ENCODE measurements at places on chromosomes 6 and 20.

- DNase-seq, result no peak
These were observed 26.9 kb downstream of the TFAP2B start for GRCh38 chr6:50845499-50846143.

GRCh38 chr6:42117843-42118161 is 24.6 kb downstream of the C6orf132 start:
- no peak for DNase-seq

DNA sequence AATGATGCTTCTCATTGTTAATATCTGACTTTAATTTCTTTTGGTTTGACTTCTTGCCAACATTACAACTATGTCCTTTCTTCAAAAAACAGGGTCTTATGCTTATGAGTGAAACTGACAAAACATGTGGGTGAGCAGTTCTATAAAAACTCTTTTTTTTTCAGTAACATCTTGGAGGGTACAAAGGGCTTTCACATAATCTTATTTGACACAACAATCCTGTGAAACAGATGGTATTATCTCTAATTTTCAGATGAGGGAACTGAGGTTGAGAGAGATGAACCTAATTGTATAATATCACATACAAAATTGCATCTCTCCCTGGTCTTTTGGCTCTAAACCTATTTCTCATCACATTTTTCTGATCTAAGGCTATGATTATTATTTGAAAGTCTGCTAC is 38.3 kb downstream of the MAPK14 start:
- DNase-seq, result no peak

- DNase-seq, result no peak
These were observed 109.9 kb downstream of the GFRAL start for GRCh38 chr6:55437141-55437540.

DNA sequence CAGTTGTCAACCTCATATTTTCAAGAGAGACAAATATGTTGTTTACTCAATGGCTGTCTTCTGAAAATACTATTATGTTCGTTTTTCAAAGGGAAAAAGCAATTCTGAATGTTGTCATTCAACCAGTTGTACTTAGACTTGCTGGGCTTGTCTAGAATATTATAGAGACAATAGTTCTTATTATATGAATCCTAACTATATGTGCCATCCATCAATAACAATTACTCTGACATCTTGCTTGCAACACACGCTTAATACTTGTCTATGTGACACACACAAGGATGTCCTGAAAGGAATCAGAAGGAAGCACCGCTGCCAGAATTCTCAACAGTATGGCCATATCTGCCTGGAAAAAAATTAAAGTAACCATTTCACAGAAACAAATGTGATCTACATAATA is 283.3 kb upstream of the NRSN1 start:
- DNase-seq, result no peak

DNA sequence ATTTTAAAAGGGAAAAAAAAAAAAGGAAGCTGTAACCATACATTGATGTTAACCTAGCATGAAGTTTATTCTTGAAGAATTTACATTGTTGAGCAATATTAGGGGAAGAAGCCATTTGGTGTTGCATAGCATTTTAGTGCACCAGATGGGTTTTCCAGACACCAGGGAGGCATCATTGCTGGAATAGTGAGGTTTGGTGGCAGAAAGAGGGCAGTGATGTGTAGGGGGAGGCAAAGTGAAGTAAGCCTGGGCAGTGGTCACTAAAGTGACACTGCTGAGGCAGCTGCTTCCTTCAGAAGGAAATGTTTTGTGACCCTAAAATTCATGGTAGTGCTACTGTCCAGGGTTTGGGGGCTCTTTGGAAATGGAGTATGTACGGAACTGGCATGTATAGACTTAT is 2.6 kb downstream of the TOMM6 start:
- no peak for DNase-seq

- no peak for DNase-seq
These were observed 17.0 kb upstream of the MRS2 start for GRCh38 chr6:24385536-24386269.

DNA sequence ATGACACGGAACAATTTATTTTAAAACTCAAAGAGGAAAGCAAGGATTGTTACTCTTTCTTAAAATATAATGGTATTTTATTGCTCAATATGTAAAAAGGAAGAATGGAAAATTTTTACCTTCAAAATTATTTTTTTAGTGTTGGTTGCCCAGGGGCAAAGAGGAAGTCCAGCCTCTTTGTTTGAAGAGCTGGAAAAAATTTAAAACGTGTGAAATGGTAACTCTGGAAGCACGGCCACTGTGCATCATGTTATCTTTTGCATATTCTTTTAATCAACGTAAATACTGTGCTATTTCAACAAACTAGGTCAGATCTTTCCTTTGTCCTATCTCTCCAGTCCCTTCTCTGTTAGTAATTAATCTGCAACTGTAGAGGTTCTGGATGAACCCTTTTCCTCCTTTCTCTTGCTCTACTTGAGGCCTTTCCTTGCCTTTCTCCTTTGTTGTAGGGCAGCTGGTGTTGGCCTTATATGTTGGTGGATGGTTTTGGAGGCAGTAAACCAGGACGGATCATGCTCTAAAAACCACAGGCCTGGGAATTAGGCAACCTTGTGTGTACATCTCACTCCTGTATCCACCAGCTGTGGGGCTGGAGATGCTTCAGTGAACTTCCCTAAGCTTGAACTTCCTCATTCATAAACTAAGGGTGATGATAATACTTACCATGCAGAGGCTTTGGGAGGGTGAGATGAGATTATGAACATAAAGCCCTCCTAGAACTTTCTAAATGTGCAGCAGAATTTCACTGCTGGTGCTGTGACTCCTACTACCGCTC is 143.3 kb downstream of the PRL start:
- no peak for DNase-seq

DNA sequence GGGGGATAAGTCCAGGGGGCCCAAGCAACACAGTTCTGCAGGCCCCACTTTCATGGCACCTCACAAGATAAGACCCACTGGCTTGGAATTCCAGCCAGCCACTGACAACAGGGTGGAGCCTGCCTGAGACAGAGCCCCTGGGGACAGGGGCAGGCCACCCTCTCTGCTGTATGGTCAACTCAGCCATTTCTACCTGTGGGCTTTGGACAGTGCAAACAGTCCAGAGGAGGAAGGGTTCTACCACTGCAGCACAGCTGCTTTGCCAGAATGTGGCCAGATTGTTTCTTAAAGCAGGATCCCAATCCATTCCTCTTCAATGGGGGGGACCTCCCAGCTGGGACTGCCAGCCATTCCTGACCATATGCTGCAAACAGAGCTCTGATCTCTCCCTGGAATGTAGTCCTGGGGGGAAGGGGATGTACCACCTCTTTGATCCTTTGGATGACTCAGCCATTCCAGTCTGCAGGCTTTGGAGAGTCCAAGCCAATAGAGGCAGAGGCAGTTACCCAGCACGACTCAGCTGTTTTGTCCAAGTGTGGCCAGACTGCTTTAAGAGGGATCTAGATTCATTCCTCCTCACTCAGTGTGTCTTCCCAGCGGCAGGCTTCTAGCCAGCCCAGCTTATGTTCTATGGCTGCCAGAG is 842.2 kb downstream of the EPHA7 start:
- no peak for DNase-seq

GRCh38 chr6:5670811-5671561 is 335.7 kb downstream of the NRN1 start:
- DNase-seq, result no peak

GRCh38 chr6:141510803-141511202 is 621.9 kb upstream of the GJE1 start:
- no peak for DNase-seq

- DNase-seq, result no peak
These were observed 13.5 kb downstream of the NCR2 start for GRCh38 chr6:41348934-41349333.

DNA sequence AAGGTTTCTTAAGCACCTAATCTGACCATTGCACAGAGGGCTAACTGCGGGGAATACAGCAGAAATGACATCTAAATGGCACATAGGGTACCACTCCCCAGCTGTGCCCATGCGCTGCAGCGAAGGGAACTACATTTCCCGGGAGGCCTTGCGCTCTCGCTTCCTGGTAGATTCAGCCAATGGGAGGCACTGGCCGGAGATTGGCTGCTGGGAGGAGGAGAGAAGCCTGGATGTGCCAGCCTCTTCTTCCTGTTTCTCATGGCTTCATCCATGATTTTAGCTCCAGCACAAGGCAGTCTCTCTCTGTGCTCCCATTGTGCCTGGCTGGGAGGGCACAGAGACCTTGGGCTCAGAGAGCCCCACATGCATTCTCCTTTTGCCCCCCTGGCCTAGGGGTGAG is 101.7 kb upstream of the FOXA2 start:
- DNase-seq, result no peak

DNA sequence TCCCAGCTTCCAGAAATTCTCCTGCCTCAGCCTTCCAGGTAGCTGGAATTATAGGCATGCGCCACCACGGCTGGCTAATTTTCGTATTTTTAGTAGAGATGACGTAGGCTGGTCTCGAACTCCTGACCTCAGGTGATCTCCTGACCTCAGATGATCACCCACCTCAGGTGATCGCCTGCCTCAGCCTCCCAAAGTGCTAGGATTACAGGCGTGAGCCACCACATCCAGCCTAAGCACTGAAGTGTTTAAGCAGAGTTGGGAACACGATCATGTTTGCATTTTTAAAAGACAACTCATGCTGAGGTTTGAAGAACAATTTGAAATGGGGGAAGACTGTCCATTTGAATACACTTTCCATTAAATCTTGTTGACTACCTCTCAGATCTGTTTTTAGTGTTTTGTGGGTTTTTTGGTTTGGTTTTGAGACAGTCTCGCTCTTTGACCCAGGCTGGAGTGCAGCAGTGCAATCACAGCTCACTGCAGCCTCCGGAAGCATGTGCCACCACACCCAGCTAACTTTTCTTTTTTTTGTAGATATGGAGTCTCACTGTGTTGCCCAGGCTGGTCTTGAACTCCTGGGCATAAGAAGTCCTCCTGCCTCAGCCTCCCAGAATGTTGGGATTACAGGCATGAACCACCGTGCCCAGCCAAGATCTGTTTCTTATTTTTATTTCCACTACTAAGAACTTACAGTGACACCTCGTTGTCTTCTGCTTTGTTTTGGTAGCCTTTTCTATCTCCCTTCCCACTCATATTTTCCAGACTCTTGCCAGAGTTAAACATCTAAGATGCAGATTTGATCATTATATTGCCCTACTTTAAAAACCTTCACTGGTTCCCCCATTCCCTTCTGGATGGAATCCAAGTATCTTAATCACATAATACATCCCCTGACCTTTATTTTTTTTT is 5.5 kb downstream of the CASP8AP2 start:
- no peak for DNase-seq

GRCh38 chr6:161166176-161166575 is 107.7 kb downstream of the AGPAT4 start:
- no peak for DNase-seq

DNA sequence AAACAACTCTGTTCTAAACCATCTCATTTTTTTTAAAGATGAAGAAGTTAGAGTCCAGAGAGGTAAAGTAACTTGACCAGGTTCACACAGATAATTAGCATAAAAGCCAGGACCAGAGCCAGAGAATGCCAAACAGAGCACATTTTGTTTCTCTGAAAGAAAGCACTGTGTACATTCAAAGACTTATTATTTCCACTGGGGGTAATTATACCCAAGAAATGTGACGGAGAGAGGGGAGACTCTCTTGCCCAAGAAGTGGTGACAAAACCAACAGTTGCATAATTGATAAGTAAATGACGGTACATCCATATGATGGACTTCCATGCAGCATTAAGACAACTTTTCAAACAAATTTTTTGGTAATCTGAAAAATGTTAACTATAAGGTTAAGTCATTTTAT is 111.6 kb downstream of the RTN4IP1 start:
- DNase-seq, result no peak

GRCh38 chr6:132598473-132598872 is 8.9 kb upstream of the TAAR5 start:
- DNase-seq, result peak; percentile 35

DNA sequence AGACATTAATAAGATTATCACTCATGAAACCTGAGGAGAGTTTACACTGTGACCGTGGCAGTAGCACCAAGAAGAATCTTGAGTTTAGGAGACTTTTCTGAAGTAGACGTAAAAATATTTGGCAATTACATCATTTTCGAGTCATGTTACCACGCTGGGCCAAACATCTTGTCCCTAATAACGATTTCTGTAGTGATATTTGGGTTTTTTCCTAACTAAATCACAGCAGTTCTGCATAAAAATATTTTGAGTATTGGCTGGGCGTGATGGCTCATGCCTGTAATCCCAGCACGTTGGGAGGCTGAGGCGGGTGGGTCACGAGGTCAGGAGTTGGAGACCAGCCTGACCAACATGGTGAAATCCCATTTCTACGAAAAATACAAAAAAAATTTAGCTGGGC is 262.4 kb downstream of the PHF3 start:
- DNase-seq, result no peak
